ENCODE measurements at places on chromosomes 5 and 9.

GRCh38 chr5:77086368-77086688 lies 757 bp downstream of the ZBED3 start:
- DNase-seq, result no peak

GRCh38 chr5:75200776-75201175 lies 35.9 kb downstream of the ANKRD31 start:
- no peak for DNase-seq

DNA sequence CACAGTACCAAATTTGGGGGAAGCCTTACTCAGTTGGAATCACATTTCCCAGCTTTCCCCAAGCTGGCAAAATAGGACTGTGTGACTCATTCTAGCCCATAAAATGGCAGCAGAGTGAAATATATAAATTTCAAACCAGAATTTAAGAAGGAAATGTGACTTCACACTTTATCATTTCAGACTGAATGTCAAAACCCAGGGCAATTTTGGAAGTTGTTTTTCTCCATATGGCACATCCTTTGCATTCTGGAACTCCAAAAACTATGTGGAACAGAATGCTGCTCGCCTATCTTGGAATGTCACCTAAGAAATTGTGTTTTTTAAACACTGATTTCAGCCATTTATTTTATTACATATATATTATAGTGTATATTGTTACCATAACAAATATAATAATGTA lies 424.7 kb upstream of the ST8SIA4 start:
- no peak for DNase-seq

DNA sequence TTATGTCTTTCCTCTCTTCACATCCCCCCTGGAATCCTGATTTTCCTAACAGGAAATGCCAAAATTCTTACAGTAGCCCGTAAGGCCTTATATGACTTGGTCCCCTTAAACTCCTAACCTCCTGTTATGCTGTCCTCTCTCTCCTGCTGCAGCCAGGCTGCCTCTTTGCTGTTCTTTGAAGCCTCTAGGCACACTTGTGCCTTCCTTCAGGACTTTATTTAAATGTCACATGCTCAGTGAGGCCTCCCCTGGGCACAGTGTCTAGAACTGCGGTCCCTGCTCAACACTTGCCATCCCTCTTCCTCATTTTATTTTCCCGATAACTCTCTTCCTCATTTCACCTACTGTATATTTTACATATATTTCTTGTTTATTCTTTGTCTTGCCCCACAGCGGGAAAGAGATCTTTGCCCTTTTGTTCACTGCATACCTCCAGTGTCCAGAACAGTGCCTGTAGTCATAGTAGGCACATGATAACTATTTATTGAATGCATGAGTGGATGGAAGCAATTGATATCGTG lies 5.5 kb upstream of the SHB start:
- DNase-seq, result no peak

DNA sequence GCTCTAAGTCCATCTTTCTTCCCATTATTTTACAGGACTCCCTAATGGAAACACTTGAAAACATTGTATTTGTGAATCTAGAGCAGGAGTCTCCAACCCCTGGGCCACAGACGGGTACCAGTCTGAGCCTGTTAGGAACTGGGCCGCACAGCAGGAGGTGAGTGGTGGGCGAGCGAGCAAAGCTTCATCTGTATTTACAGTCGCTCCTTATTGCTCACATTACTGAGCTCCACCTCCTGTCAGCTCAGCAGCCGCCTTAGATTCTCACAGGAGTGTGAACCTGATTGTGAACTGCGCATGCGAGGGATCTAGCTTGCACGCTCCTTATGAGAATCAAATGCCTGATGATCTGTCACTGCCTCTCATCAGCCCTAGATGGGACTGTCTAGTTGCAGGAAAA lies 111.0 kb downstream of the MED27 start:
- no peak for DNase-seq

- DNase-seq, result no peak
Measured at GRCh38 chr9:27107241-27107640, 1.8 kb upstream of the TEK start.

GRCh38 chr9:84368601-84369000 lies 28.0 kb upstream of the SLC28A3 start:
- DNase-seq, result no peak

DNA sequence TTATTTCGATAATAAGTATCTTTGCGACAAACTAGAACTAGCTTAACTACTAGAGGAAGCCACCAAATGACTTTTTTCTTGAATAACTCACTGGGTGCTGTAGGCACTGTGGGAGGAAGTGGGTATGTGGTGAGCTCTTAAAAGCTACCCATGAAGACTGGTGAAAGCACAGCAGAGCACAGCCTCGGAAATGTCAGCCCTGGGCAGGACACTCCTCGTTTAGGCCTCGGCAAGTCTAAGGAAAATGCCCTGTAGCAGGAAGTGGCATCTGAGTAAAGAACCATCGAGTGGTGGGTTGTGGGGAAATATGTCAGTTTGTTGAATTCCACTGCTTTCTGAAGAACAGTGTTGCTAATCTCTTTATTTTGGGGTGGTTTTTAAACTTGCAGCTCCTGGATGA lies 44.0 kb upstream of the NCS1 start:
- DNase-seq, result no peak

GRCh38 chr5:143002459-143003327 lies 232.5 kb downstream of the ARHGAP26 start:
- no peak for DNase-seq

DNA sequence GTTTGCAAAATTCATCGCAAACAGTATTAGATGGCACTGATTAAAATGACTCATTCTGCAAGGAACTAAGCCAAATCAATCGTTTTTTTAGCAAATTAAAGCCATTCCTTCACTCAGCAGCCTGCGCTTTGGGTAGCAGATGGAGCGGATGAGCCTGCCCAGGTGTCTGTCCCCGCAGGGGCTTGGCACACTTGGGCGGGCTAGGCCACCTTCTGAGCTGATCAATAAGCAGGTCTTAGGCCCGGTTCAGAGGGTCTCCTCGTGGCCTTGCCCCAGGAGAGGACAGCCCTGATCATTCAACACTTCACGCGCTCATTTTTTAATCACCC lies 78.0 kb upstream of the FCN1 start:
- no peak for DNase-seq

DNA sequence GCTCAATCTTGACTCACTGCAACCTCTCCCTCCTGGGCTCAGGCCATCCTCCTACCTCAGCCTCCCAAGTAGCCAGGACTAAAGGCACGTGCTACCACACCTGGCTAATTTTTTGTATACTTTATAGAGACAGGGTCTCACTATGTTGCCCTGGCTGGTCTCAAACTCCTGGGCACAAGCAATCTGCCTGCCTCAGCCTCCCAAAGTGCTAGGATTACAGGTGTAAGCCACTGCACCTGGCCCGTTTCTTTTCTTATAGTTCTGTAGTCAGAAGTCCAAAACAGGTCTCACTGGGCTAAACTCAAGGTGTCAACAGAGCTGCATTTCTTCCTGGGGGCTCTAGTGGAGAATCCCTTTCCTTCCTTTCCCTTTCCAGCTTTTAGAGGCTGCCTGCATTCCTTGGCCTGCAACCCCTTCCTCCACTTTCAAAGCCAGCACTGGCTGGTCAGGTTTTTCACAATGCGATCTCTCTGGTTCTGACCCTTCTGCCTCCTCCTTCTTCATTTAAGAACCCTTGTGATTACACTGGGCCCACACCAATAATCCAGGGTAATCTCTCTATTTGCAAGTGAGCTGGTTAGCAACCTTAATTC lies 16.3 kb downstream of the IRF1 start:
- DNase-seq, result no peak

GRCh38 chr9:77800924-77801551 lies 152.9 kb upstream of the GNA14 start:
- DNase-seq, result no peak

DNA sequence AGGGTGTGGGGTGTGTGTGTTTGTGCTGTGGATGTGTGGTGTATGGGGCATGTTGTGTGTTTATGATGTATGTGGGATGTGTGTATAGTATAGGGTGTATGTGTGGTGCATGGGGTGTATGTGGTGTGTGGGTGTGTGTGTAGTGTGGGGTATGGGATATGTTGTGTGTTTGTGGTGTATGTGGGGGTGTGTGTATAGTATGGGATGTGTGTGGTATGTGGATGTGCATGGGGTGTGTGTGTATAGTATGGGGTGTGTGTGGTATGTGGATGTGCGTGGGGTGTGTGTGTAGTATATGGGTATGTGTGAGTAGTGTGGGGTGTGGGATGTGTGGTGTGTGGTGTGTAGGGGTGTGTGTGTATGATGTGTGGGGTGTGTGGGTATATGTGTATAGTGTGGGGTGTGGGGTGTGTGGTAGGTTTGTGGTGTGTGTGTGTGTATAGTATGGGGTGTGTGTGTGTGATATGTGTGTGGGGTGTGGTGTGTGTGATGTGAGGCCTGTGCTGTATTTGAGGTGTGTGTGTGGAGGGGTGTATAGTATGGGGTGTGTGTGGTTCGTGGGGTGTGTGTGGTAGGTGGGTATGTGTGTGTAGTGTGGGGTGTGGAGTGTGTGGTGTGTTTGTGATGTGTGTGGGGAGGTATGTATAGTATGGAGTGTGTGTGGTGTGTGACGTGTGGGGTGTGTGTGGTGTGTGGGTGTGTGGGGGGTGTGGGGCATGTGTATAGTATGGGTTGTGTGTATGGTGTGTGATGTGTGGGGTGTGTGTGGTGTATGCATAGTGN lies 10.5 kb downstream of the ECSCR start:
- no peak for DNase-seq

DNA sequence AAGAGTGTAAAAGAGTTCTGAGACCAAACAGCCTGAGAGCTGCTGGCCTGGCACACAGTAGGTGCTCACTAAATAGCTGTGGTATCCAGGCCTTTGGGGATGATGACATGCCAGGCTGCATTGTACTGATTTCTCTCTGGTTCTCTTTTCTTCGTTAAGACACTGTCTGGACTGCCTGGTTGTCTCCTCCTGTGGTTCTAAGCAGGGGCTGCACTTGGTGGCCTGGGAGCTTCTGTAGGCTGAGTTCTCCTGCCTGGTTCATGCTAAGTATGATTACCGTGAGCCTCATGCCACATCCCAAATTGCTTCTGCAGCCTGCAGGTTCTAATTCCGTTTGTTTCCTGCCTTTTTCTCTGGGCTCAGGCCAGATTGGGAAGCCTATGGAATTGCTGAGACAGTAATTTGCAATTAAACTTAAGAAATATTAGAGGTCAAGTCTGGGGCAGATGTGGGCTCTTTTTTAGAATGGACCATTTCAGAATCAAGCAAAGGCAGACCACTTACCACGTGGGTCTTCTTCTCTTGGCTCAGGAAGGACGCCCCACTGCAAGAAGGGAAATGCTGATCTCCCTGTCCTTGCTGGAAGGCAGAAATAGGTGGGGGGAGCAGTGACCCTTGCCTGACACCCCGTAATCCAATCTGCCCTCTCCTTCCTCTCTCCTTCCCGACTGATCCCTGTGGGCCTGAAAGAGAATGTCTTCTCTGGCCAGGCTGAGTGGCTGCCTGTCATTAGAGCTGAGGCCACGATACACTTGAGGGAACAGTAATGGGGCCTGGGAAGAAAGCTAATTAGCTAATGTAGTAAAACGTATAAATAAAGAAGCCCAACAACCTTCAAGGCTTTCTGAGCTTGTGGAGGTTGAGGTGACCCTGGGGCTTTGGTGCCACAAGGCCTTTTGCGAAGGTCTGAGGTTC lies 21.9 kb upstream of the BOD1 start:
- no peak for DNase-seq

GRCh38 chr5:137282216-137282615 lies 216.9 kb downstream of the SPOCK1 start:
- no peak for DNase-seq

DNA sequence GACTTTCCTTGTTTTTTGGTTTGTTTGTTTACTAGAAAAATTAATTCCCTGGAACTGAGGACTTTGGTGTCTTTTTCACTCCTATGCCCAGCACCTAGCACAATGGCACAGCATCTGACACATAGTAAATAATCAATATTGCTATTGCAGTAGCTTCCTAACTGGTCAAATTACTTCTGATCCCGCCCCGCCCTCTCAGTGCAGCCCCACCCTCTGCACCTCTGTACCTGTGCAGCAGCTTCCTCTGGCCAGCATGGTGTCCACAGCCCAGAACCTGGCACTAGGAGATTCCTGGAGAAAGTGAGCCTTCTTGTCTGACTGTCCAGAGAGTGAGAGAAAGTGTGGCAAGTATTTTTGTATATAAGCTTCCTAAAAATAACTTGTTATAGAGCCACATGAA lies 343.2 kb downstream of the ZNF608 start:
- DNase-seq, result no peak

DNA sequence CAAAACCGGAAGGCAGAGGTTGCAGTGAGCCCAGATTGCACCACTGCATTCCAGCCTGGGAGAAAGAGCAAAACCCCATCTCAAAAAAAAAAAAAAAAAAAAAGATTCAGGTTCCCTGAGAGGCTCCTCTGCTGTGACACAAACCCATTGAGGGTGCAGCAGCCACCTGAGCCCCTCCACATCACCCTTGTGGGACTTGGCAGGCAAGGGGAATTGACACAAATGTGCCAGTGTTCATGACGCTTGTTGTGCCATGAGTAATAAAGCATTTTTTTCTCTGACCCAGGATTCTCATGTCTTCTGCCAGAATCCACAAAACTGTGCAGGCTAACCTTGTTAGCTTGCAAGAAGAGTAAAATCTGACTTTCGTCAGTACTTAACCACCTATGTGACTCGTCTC lies 149.6 kb downstream of the TTC39B start:
- DNase-seq, result no peak

DNA sequence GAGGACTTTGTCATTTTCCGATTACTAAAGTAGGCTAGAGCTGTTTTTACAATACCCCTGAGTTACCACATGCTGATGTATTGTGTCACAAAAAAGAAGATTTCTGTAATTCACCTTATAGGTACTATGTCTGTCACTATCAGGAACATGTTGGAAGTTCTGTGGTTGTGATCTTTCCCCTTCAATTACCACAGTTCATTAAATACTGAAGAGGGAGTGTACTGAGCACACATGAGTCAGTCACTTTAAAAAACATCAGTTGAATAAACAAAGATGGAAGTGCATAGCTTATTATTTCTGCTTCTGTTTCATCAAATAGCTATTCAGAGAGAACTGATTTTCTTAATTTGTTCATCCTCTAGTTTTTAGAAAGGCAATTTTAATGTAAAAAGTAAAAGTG lies 31.7 kb downstream of the AP3S1 start:
- no peak for DNase-seq

GRCh38 chr5:36261186-36261585 lies 19.5 kb upstream of the NADK2 start:
- DNase-seq, result no peak

GRCh38 chr5:32241034-32241783 lies 67.1 kb upstream of the GOLPH3 start:
- DNase-seq, result no peak

- DNase-seq, result no peak
Measured at GRCh38 chr9:117407436-117408022, 7.3 kb downstream of the ASTN2 start.

GRCh38 chr5:10289991-10290390 lies 17.7 kb downstream of the CMBL start:
- DNase-seq, result no peak
